ENCODE measurements at places on chromosomes 7 and 10.

- no peak for DNase-seq
These were observed 390.9 kb upstream of the PFKP start for GRCh38 chr10:2676455-2676854.

GRCh38 chr7:26153241-26153822, 1.3 kb downstream of the NFE2L3 start:
- no peak for DNase-seq

DNA sequence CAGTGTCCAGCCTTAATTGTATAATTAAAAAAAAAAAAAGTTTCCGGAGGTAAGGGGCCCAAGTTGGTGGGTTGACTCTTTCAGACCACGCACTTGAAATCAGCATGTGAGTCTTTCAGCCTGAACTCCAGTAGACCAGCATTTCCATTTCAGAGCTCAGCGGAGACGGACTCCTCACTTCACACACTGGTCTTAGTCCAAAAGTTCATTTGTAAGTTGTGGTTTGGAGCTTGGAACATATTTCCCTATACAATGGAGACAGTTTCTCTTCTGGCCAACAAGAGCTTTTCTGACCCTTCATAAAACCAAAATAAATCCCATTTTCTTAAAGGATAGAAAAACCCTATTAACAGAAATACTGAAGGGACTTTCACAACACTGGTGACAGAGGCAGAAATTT, 41.0 kb downstream of the ATXN7L1 start:
- no peak for DNase-seq

GRCh38 chr7:117751775-117752174, 121.5 kb downstream of the CTTNBP2 start:
- DNase-seq = no peak

GRCh38 chr10:111079781-111080180, 3.0 kb downstream of the ADRA2A start:
- DNase-seq = no peak

GRCh38 chr7:141590666-141591065, 39.5 kb downstream of the AGK start:
- no peak for DNase-seq

GRCh38 chr10:117320050-117320665, 55.1 kb downstream of the PDZD8 start:
- peak; percentile 3 for DNase-seq

DNA sequence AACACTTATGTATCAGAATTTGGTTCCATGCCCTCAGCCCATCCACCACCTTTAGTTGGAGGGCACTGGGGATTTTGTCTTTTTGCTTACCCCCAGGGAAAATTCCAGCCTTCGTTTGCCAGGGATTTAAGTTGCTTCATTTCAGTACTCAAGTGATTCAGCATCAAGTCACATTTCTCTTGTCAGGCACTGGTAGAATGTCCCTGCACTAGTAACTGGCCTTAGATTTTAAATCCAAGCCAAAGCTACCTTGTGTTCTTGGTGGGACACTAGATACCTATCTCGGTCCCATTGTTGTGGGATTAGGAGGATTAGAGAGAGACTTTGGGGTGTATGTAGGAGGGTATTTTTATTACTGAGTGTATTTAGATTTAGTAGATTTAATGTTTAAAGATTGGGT, 613.1 kb downstream of the SUGCT start:
- DNase-seq = no peak

DNA sequence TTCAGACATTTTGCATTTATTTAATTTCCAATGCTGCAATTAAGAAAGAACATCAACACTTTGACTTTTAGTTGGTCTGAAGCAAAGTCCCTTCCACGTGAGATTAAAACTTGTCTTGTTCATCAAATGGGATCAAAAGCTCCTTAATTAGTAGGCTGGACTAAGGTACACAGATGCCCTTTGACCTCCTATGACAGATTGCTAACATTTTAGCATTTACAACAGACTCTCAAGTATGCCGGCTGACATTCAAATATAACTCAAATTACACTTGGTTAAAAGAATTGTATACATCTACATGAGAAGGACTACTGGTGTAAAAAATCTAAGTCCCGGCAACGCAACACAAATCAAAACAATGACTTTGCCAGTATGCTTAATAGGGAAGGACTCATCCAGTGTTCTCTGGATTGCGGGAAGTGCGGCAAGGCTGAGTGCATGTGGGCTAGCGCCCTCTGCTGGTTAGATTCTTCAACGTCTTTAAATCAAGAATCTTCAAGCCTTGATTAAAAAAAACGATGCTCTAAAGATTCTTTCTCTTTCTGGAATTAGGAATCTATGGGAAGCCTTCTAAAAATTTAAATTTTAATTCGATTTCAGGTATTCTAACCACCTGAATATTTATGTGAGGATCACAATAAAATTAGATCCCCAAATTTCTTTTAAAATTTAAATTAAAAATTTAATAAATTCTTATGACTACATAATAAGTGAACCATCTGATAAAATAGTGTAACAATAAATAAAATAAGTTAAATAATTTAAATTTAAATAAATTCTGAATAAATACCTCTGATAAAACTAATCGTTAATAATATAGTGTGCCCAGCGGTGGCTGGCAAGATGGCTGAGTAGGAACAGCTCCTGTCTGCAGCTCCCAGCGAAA, 444.7 kb downstream of the DGKB start:
- DNase-seq = peak; percentile 5

DNA sequence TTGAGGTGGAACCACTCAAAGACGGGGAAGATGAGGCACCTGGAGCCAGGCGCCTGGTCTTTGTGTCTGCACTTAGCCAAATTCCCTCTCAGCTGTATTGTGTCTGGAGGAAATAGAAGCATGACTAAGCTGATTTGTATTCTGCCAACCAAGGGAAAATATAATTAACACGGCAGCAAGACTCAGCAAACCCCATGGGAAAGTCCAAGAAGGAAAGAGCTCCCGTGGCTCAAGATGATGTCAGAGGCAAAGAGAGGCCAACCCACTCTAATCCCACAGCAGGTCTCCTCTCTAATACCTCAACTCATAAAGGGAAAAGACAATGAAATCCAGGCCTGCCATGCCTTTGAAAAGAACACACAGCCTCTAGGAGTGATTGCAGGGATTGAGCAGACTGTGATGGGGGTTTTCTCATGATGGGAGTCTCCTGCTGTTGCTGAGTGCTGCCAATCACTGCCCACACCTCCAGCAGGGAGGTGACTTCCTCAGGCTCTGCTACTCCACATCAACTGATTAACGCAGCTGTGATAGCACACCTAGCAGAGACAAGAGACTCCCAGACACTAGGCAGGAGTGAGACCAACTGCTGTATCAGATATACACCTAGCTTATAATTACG, 255.5 kb upstream of the C7orf33 start:
- DNase-seq = no peak

DNA sequence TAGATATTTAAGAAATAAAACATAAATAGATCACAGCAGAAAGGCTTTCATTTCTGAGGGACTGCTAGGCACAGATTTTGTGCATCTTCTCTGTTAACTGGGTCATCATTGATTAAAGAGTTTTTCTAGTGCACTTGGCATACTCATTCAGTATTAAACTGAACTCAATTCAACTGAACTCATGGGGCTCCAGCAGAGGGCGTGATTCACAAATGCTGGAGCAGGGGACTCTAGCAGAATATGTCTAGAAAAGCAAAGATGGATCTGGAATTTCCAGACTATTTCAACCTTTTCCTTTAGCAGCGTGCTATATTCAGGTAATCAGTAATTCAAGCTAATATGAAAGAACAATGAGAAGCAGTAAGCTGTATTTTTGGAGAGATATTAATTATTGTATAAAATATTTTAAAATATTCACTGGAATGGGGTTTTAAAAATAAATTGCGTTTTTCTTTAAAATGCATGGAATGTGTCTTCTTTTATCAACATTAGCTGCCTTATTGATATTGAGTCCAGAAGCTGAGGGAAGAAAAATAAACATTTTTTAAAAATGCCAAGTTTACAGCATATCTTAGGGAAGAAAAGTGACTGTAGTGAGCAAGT, 296.8 kb upstream of the CACNA2D1 start:
- no peak for DNase-seq

DNA sequence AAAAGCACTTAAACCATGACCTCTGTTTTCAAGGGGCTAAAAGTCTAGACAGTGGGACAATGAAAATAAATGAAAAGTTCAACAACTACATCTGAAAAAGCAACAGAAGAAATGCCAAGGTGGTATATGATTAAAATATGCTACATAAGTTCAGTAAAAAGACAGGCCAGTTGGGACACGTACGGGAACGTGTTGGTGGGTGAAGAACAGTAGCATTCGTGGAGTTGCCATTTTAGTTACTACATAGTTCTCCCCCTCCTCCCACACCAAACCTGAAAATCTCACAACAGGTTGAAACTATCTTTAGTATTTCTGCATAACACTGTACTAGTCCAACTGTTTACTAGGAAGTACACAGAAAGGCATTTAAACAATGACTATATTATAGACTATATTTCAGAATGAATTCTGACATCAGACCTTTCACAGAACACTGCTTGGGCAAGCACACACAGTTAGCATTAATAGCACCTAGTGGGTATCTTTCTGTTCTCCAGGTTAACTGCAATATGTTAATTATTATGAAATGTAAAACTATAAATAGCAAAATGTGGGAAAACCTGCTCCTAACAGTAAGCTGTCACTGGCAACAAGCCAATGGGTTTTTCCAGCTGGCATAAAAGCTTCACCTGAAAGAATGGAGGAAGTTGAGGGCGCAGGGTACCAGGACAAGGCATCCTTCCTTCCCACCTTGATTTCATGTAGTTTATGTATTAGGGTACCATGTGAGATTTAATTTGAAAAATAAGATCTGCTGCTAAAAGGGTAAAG, 135.0 kb downstream of the STRA8 start:
- no peak for DNase-seq

DNA sequence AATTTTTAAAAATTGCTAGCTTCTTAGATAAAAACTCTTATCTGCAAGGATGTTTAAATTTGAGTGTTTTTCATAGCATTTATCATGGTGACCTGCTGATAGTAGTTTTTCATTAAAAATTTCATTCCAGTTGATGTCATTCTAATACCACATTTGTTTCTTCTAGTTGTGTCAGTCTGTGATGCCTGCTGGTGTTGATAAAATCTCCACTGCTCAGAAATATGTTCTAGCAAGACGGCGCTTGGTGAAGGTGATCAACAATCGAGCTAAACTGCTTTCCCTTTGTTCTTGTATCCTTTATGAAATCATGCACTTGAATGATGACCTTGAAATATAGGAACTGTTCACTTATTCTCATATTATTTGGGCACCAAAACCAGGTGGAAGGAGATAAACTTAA, 17.6 kb upstream of the STMP1 start:
- DNase-seq = no peak

- no peak for DNase-seq
These were observed 134.2 kb downstream of the OR13A1 start for GRCh38 chr10:45180946-45181875.

GRCh38 chr10:43287056-43288007, 20.5 kb upstream of the RASGEF1A start:
- DNase-seq = no peak

DNA sequence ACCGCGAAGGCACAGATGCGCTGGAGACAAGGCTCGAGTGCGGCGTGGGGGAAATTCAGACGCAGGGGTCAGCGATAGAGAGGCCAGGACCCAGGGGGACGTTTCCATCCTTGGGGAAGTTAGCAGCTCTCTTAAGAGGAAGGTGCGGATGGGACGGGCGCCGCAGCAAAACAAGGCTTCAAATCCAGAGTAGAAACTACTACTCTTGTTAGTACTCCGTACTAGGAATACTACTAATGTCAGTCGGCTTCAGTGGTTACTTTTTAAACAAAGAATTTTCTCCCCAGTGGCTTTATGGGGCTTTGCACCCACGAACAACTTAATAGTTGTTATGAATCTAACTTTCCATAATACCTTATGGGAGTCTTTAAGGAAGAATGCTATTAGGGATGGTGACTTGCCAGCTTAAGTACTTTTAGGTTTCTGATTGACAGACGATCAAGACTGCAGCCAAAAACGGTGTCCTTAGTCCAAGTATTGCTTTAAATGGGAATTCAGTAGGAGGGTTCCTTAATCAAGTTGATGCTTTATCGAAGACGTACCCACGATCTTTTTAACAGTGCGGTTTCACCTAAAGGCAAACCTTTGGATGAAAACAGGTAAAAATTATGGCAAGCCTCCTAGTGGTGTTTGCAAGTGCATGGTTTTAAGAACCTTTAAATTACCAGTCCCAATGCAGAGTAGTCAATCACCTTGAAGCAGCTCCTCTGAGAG, 812 bp upstream of the IDE start:
- no peak for DNase-seq

GRCh38 chr10:132253092-132253687, 54.6 kb downstream of the STK32C start:
- DNase-seq = no peak

- DNase-seq = no peak
These were observed 204.1 kb upstream of the BMPER start for GRCh38 chr7:33701189-33701740.

- no peak for DNase-seq
These were observed 41.7 kb downstream of the ZWINT start for GRCh38 chr10:56319386-56319785.

GRCh38 chr7:1234049-1234880, 1.6 kb downstream of the UNCX start:
- DNase-seq = no peak

DNA sequence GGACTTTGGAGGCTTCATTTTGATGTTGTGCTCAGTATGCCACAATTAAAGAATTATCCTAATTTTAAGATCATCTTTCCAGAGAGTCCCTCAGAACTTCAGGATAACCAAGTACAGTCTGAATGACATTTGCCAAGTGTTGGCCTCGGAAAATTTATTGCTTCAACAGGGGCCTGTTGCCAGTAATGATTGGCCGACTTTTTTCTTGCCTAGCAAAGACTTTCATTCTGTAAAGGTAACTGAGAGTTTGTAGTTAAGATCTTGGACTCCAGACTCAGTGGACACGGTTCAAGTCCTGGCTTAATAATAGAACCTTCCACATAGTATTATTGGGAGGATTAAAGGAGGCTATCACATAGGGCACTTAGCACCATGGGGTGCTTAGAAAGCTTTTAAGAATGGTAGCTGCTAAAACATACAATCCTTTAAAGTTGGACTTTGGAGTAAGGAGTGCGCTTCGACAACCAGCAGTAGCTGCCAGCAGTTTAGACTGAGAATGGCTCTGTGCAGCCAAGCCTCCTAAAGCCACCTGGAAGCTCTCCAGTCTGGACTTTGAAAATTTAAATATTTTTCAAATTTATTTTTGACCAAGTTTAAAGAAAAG, 90.0 kb downstream of the PLCE1 start:
- no peak for DNase-seq

Data from GM12891 (cell line).